Activated naive CD4-positive, alpha-beta T cell treated with anti-CD3 and anti-CD28 coated beads, Interleukin-2, amount 50 U/mL, for 72 hours (primary cell): ENCODE measurements at places on chromosomes 1 and 21.

GRCh38 chr21:45248893-45249381 is 38.8 kb downstream of the POFUT2 start:
- no peak for DNase-seq

DNA sequence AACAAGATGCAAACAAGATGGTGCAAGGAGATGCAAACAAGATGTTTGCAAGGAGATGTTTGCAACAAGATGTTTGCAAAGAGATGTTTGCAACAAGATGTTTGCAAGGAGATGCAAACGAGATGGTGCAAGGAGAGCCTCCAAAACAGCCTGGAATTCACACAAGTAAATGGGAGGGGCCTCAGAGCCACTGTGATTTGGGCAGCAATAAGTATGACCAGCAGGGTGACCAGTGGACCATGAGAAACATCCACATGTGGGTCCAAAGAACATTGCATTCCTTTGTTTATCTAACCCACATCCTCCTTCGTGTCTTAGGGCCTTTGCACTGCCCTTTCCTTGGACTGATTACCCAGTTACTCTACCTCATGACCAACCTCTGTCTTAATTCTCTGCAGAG is 162.9 kb downstream of the PLPP3 start:
- no peak for DNase-seq

DNA sequence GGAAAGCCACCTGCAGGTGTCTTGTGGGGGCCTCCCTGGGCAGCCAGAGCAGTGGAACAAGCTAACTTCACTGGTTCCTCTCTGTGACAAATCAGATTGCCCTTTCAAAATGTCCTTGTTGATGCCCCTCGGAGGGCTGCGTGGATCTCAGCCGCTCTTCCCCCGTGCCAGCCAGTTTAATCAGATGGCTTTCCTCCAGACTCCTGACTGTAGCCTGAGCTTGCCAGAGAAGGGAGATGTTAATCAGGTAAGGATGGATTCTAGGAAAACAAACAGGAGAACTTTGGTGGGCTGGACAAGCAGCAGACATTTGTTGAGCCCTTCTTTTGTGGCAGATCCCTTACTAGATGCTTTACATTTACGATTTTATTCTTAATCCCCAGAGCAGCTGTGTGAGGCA is 88.2 kb downstream of the DMRTA2 start:
- no peak for DNase-seq

DNA sequence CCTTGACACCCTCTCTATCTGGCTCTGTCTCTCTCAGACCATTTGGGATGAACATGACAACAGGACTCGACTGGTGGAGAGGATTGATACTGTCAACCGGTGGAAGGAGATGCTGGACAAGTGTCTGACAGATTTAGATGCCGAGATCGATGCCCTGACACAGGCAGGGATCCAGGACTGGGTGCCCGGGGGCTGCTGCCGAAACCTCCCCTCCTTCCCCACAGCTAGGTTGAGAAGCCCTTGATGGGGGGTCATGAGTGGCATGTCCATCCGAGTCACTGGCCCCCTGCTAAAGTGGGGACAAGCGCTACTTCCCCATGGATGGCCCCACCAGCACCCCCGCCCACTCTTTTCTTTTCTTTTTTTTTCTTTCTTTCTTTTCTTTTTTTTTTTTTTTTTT is 1.2 kb downstream of the TEKT2 start:
- DNase-seq: no peak
